Aorta (tissue), 5 donors: ENCODE measurements at places on chromosomes 7 and 10.

DNA sequence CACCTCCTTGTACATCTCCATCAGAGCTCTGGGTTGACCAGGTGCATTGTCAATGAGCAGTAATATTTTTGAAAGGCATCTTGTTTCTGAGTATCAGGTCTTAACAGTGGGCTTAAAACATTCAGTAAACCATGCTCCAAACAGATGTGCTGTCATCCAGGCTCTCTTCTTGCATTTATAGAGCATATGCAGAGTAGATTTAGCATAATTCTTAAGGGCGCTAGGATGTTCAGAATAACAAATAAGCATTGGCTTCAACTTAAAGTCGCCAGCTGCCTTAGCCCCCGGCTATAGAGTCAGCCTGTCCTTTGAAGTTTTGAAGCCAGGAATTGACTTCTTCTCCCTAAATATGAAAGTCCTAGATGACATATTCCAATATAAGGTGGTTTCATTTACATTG lies 130.5 kb upstream of the INSYN2A start:
- no peaks in the 10 kb centered on the region for H3K4me1 ChIP-seq
- no peaks in the 10 kb centered on the region for H3K36me3 ChIP-seq
- H3K4me3 ChIP-seq: no peak overlapping the region
- H3K27me3 ChIP-seq: no peaks in the 10 kb centered on the region
- H3K27ac ChIP-seq: no peak overlapping the region

DNA sequence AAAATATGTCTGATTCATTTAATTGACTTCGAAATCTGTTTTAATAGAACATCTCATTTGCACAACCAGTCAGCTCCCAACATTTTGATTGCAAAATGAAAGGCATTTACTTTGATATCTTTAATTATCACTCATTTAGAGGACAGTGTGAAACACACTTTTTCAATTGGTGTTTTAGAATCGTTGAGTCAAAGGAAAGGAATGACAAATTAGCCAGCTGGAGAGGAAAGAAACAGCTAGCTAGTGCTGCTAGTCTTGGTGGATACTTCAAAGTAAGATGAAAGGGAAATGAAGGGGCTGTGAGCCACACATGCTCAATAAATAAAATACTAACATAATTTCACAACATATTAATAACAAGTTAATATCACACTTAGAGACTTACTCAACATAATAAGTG lies 570.2 kb downstream of the PHTF2 start:
- no peak for DNase-seq
- H3K27ac ChIP-seq: no peak overlapping the region
- H3K4me3 ChIP-seq: no peak overlapping the region
- no peaks in the 10 kb centered on the region for H3K36me3 ChIP-seq
- H3K27me3 ChIP-seq: no peaks in the 10 kb centered on the region

DNA sequence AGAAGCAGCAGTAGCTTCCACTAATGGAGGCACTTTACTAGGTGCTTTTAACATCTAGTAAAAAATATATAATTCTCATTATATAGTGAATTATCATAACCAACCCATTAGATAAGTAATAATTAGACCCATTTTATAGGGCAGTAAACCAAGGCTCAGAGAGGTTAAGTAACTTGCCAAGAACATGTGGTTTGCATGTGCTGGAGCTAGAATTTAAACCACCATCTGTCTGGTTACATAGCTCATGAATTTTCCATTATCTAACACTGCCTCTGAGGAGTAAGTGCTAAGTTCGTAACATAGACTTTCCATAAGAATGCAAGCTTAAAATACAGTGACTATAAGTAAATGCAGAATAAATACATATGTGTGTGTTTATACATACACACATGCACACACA lies 41.9 kb downstream of the CREB3L2 start:
- peaks cover 21% of the 10 kb centered on the region for H3K4me1 ChIP-seq
- no peak for DNase-seq
- no peak overlapping the region for H3K27ac ChIP-seq
- H3K27me3 ChIP-seq: no peaks in the 10 kb centered on the region
- H3K4me3 ChIP-seq: no peak overlapping the region
- H3K36me3 ChIP-seq: no peaks in the 10 kb centered on the region

DNA sequence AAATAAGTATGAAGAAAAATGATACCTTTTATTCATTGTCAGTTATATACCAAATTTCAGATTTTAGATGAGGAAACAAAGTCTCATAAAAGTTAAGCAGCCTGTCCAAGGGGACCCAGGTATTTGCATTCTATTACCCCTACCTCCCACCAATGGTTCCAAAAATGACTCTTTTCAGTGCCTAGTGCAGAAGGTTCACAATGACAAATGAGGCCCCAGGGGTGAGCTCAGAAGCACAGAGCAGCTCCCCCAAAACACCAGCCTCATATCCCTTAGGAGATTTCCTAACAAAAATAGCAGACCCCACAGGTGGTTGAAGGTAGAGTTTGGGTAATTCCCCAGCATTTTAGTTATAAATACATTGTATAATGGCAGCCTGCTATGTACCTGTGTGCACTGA lies 168.6 kb downstream of the REEP3 start:
- no peak overlapping the region for H3K27ac ChIP-seq
- no peaks in the 10 kb centered on the region for H3K4me1 ChIP-seq
- H3K27me3 ChIP-seq: no peaks in the 10 kb centered on the region
- no peak for DNase-seq

DNA sequence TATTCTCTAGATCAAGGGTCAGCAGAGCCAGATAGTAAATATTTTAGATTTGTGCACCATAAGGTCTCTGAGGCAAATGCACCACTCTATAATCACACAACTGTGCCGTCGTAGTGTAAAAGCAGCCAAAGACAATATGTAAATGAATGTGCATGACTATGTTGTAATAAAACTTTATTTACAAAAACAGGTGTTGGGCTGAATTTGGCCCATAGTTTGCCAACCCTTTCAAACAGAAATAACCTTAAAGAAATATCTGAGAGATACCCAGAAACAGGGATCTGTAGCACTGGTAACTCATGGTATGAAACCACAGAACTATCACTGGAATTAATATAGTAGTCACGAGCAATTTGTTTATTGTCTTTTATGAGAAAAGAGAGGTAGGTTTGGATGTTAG lies 86.0 kb downstream of the ARID5B start:
- H3K36me3 ChIP-seq: peaks cover 3% of the 10 kb centered on the region
- H3K4me1 ChIP-seq: no peaks in the 10 kb centered on the region
- no peak for DNase-seq
- peak overlapping the region; percentile 61 for H3K27ac ChIP-seq

DNA sequence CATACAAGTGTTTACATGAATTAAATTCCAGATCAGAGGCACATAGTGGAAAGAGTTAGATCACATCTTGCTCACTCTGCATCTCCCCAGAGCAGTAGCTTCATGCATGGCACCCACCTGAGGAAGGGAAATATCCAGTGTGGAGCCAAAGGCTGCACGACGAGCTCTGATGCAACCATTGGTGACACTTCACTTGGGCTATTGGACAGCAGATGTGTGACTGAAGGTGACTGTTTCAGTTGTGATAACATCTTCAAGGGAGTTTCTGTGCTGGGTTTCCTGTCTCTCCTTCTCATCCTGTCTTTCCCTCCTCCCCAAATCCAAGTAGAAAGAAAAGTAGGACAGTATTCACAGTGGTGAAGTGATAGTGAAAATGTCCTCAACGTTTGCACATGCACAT lies 115.0 kb downstream of the TAF3 start:
- H3K4me1 ChIP-seq: peaks cover 1% of the 10 kb centered on the region
- H3K27me3 ChIP-seq: no peaks in the 10 kb centered on the region
- H3K4me3 ChIP-seq: no peak overlapping the region
- no peaks in the 10 kb centered on the region for H3K36me3 ChIP-seq
- no peak for DNase-seq

- no peaks in the 10 kb centered on the region for H3K27me3 ChIP-seq
- H3K4me3 ChIP-seq: no peak overlapping the region
- no peak overlapping the region for H3K27ac ChIP-seq
- no peaks in the 10 kb centered on the region for H3K36me3 ChIP-seq
- no peaks in the 10 kb centered on the region for H3K4me1 ChIP-seq
Observed at GRCh38 chr10:128498746-128499145, 372.5 kb upstream of the MKI67 start.

GRCh38 chr10:5497948-5498730 lies 1.2 kb downstream of the CALML5 start:
- no peaks in the 10 kb centered on the region for H3K27me3 ChIP-seq
- no peak overlapping the region for H3K27ac ChIP-seq
- H3K36me3 ChIP-seq: no peaks in the 10 kb centered on the region
- no peak overlapping the region for H3K4me3 ChIP-seq
- DNase-seq: no peak

DNA sequence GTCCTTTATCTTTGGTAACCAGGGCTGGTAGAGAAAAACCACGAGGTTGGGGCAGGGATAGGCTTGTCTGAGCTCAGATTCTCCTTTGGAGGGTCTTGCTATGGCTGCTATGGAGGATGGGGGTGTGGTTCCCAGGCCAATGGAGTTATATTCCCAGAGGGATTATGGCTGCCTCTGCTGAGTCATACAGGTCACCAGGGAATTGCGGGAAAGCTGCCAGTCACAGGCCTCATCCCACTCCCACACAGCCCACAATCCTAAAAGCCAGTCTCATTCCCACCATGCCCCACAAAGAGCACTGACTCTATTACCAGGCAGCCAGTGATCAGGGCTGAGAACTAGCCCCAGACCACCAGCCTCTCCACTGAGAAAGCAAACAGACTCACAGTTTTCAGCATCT lies 316.6 kb upstream of the TMEM229A start:
- H3K36me3 ChIP-seq: no peaks in the 10 kb centered on the region
- no peaks in the 10 kb centered on the region for H3K27me3 ChIP-seq
- no peak overlapping the region for H3K27ac ChIP-seq
- no peak overlapping the region for H3K4me3 ChIP-seq

DNA sequence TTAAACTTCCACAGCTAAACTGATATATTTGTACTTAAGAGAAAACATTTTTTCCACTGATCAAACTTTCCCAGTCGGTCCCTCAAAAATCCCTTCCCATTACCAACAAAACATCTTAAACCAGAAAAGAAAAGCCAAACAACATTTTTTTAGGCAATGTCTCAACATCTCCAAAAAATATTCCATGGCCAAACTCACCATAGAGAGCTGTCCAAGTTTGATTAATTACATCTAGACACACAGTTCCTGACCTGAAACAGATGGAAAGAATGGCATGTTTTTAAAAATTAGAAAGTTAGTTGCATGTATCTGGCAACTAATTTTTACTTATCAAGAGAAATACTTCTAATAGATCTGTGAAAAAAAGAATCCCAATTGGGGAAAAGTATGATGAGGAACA lies 95.4 kb downstream of the UBE2H start:
- no peak overlapping the region for H3K27ac ChIP-seq
- no peaks in the 10 kb centered on the region for H3K27me3 ChIP-seq
- peaks cover 3% of the 10 kb centered on the region for H3K36me3 ChIP-seq
- peaks cover 15% of the 10 kb centered on the region for H3K4me1 ChIP-seq
- no peak overlapping the region for H3K4me3 ChIP-seq

- H3K36me3 ChIP-seq: no peaks in the 10 kb centered on the region
- H3K4me1 ChIP-seq: no peaks in the 10 kb centered on the region
- no peak for DNase-seq
Observed at GRCh38 chr10:5155951-5156350, 29.0 kb downstream of the AKR1C8 start.

DNA sequence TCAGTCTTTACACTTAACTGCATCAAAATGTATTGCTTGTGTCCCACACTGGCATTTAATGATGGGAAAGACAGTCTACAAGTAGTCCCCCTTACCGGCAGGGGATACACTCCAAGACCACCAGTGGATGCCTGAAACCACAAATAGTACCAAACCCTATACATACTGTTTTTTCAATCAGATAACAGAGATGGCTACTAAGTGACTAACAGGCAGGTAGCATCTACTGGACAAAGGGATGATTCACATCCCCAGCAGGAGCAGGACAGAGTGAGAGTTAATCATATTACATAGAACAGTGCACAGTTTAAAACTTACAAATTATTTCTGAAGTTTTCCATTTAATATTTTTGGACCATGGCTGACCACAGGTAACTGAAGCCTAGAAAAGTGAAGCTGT lies 13.2 kb downstream of the TMEM243 start:
- H3K27ac ChIP-seq: no peak overlapping the region
- no peaks in the 10 kb centered on the region for H3K27me3 ChIP-seq
- peaks cover 2% of the 10 kb centered on the region for H3K36me3 ChIP-seq
- no peak overlapping the region for H3K4me3 ChIP-seq

DNA sequence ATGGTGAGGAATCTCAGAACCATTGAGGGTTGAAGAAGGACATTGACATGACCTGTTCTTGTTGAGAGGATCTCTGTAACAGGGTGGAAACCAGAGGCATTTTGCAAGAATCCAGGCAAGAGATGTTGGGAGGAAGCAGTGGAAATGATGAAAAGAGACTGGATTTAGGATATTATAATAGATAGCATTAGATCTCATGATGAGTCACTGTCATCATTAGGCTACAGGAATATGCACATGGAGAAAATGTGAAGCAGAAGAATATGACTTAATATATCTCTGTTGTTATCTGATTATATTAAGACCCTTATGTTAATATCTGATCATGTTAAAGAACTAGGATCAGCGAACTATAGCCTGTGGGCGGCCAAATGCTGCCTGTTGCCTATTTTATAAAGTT lies 393.0 kb upstream of the MTPN start:
- no peak overlapping the region for H3K4me3 ChIP-seq
- H3K27me3 ChIP-seq: no peaks in the 10 kb centered on the region
- no peak overlapping the region for H3K27ac ChIP-seq

DNA sequence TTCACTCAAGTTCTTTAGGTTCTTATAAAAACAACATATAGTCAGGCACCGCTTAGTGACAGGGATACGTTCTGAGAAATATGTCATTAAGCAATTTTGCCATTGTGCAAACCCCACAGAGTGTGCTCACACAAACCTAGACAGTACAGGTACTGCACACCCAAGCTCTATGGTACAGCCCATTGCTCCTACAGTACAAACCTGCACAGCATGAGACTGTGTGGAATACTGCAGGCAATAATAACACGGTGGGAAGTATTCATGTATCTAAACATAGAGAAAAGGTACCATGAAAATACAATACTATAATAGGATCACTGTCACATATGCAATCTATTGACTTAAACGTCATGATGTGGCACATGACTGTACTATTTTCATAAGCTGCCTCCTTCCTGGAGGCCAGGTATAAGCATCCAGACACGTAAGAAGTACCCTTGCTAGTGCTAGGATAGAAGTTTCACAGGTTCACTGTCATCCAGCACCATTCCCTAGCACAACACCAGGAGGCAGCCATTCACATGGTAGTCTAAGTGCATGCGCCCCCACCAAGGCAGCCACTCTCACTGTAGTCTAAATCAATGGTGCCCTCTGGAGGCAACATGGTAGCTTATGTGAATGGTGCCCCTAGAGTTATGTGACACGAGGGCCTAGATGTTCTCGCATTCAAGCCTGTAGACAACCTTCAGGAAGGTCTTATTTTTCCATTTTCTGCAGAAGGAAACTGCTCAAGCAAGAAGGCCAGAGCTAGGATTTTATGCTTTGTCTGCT lies 98.5 kb downstream of the ARHGAP22 start:
- no peak for DNase-seq
- no peaks in the 10 kb centered on the region for H3K27me3 ChIP-seq
- no peak overlapping the region for H3K27ac ChIP-seq
- H3K4me1 ChIP-seq: no peaks in the 10 kb centered on the region
- no peaks in the 10 kb centered on the region for H3K36me3 ChIP-seq

GRCh38 chr10:20811131-20811530 lies 86.0 kb downstream of the NEBL start:
- H3K27ac ChIP-seq: no peak overlapping the region
- no peaks in the 10 kb centered on the region for H3K36me3 ChIP-seq
- no peaks in the 10 kb centered on the region for H3K4me1 ChIP-seq
- H3K4me3 ChIP-seq: no peak overlapping the region
- no peaks in the 10 kb centered on the region for H3K27me3 ChIP-seq
